ENCODE measurements at places on chromosomes 7 and 10.

- DNase-seq = no peak
Measured at GRCh38 chr10:104429846-104430245, 76.2 kb downstream of the CFAP58 start.

DNA sequence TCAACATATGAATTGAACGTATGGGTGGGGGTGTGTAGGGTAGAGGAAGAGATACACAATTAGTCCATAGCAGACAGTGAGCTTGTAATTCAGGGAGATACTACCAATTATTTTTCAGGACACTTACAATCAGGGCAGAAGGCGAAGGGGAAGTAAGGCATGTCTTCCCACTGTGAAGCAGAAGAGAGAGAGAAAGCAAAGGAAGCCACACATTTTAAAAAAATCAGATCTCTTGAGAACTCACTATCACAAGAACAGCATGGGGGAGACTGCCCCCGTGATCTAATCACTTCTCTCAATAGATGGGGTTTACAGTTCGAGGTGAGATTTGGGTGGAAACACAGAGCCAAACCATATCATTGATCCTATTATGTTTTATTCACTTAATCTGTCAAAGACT is 116.4 kb upstream of the RPA3 start:
- no peak for DNase-seq

DNA sequence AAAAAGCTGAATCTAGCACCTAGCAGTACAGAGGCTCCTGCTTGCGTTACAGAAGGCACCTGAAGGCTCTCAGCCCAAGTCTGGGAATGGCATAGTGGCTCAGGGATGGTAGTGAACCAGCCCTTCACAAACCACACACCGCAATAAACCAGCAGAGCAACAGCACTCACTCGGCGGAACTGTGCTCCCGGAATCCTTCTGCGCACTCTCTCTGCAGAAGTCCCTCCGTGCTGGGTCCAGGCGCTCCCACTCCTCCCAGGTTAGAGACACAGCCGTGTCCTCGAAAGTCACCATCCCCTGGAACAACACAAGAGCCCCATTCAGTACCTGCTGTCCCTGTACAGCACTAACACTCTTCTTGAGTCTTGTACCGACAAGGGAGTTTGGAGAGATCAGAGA is 1.5 kb downstream of the ZNF394 start:
- no peak for DNase-seq

- no peak for DNase-seq
Measured at GRCh38 chr10:72367301-72367960, 12.7 kb upstream of the DNAJB12 start.

GRCh38 chr7:44109991-44110390 is 5.8 kb downstream of the AEBP1 start:
- no peak for DNase-seq

- no peak for DNase-seq
Measured at GRCh38 chr7:64884085-64884912, 18.8 kb upstream of the ZNF273 start.

GRCh38 chr10:88794731-88795130 is 7.8 kb upstream of the LIPM start:
- DNase-seq = peak; percentile 35

DNA sequence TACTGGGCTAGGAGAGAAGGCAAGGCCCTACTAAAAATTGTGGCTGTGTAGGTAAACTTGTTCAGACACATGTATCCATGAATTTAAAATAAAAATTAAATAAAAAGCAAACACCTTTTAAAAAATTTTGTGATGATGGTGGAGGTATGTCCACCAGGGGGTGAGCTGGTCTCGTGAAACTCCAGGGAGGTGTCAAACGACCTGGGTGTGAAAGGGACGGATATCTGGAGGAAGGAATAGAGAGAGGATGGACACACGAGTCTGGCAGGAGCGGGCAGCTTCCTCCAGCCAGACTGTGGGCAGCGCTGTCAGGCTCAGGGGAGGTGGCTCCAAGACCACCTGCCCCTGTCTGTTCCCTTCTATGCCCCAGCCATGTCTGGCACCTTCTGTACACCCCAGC is 34.8 kb upstream of the DMBT1 start:
- DNase-seq = no peak

- DNase-seq = no peak
Measured at GRCh38 chr7:30700941-30701340, 18.7 kb upstream of the CRHR2 start.
